ENCODE measurements at places on chromosomes 2 and 18.

DNA sequence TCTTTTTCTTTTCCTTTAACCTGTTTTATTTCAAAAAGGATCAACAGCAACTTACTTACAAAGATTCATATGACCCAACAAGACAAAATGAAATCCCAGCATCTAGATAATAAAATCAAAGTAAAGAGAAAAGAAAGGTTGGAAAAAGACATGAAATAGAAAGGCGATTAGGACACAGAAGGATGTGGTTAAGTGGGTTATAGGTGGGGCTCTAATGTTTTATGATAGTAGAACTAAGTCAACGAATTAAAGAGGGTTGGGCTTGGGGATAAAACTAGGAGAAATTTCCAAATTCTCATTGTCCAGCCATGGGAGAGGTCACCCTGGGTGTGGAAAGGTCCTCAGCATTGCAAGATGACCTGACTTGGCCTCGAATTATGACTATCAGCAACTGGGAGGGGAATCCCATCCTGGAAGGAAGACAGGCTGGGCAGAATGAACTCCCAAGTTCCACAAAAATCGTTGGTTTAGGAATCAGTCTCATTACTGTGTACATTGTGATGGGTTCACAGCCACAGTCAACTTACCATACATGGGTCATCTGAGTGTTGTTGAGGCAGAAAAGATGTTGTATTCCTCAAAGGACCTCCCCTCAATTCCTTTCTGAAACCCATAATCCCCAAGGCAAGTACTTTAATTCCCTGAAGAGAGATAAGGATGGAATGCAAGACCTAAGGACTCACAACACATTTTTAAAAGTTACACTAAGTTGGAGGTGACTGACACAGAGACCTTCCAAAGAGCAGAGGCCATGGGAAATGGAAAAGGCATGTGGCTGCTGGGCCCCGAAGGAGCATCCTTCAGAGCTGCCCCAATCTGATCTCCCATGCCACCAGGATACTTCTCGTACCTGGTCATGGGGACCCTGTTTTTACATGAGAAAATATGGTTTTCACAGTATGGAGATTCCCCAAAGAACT lies 167.6 kb downstream of the UXS1 start:
- no peak for DNase-seq

DNA sequence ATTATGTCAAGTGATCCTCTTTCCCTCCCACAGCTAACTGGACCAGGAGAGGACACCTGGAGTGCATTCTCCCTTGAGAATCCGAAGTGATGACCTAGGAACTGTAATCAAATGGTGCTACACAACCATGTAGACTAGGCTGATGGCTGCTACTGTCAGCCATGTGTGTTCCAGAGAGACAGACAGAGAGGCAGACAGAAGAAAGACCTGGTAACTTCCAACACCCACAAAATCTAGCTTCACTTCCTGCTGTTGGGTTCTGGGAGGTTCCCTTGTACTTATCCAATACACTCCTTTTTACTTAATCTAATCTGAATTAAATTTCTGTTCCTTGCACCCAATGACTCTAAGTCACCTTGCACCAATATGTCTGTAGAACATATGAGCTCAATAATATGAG lies 72.3 kb downstream of the AAK1 start:
- DNase-seq: no peak

GRCh38 chr2:39530411-39530866 lies 93.4 kb upstream of the MAP4K3 start:
- DNase-seq: no peak

GRCh38 chr2:73870084-73870483 lies 22.7 kb upstream of the ACTG2 start:
- DNase-seq: no peak

GRCh38 chr2:210170196-210170445 lies 1.1 kb downstream of the KANSL1L start:
- no peak for DNase-seq

- no peak for DNase-seq
Observed at GRCh38 chr2:212097001-212097400, 441.6 kb downstream of the ERBB4 start.

GRCh38 chr18:44781886-44782285 lies 101.2 kb downstream of the SETBP1 start:
- no peak for DNase-seq

- no peak for DNase-seq
Observed at GRCh38 chr18:10973567-10974203, 175.7 kb downstream of the PIEZO2 start.

- peak; percentile 15 for DNase-seq
Observed at GRCh38 chr2:208584378-208584985, 177.9 kb downstream of the PTH2R start.

DNA sequence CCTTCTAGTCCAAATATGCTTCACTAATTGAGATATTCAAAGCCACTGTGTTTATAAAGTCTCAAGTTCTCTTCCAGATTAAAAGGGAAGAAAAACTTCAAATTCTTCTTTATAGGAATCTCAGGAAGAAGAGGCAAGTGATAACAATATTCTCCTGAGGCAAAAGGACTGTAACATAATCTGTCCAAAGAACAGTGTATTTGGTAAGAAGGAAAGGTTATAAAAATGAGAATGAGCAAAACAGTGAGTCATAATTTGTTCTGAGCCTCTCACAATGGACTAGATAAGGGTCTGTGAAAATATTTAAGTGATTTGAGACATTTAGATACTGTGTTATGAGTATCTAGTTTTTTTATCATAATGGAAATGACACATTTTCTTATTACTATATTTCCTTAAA lies 44.3 kb downstream of the SNRPD1 start:
- DNase-seq: no peak

DNA sequence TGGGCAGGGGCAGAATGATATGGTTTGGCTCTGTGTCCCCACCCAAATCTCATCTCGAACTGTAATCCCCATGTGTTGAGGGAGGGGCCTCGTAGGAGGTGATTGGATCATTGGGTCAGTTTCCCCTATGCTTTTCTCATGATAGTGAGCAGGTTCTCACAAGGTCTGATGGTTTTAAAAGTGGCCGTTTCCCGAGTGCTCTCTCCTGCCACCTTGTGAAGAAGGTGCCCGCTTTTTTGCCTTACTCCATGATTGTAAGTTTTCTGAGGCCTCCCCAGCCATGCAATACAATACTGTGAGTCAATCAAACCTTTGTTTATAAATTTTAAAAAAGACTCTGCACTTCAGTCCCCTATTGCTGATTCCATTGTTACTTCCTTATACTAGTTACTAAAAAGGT lies 82.9 kb upstream of the CDKL4 start:
- DNase-seq: no peak

DNA sequence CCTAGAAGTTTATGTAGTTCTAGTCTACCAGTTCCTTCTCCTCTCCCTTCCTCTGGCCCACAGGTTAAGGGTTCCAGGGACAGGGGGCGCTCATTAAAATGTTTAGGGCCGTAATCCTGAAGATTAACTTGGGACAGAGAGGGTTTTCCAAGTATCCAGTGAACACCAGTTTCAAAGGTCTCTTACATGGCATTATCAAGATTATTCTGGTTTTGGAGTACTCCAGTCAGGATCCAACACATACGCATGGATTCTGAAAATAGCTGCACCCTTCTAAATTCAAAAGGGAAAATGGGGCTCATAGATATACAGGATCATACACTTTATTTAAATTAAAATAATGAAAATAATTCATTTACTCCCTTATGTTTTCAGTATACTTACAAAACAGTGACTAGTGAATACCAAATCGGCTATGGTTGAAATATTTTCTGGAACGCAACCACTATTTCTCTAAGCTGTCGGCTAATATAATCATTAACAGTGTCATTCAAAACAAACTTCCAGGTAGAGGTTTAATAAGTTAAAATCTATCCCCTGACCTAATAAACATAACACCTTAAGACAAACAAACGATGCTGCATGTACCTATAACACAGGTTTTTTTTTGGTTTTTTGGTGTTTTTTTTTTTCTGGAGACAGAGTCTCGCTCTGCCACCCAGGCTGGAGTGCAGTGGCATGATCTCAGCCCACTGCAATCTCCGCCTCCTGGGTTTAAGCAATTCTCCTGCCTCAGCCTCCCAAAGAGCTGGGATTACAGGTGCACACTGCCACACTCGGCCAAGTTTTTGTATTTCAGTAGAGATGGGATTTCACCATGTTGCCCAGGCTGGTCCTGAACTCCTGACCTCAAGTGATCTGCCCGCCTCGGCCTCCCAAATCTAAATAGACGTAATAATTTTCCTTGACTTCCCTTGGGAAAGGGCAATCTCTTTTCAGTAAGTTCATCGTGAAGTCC lies 44.7 kb downstream of the MGAT4A start:
- DNase-seq: no peak

DNA sequence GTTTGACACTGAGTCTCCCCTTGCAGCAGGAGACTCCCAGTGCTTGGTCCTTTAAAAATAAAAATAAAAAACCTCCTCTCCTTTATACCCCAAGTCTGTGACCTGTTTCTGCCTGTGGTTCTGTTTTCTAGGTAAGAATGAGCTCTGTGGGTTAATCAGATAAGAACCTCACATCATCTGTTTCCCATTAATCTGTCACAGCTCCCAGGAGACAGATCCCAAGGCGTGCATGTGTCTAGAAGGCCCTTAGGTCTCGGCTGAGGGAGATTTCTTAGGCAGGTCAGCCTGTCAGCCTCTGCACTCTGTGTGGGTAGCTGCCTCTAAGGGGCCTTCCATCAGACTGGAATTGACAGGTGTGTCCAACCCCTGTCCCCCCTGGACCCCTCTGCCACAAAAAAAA lies 80.7 kb downstream of the FHOD3 start:
- peak; percentile 97 for DNase-seq

GRCh38 chr2:86364894-86365293 lies 27.5 kb upstream of the REEP1 start:
- no peak for DNase-seq

- no peak for DNase-seq
Observed at GRCh38 chr2:135144343-135144742, 92.3 kb downstream of the RAB3GAP1 start.

DNA sequence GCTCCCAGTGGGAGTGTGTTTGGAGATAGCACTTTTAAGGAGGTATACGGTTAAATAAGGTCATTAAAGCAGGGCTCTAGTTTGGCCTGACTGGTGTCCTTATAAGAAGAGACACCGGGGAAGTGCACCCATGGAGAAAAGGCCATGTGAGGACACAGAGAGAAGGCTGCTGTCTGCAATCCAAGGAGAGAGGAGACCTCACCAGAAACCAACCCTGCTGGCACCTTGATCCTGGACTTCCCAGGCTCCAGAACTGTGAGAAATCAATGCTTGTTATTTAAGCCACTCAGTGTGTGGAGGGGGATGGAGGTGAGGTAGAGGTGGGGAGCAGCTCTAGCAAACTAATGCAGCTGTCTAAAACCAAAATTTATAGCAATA lies 62.0 kb downstream of the RPL31 start:
- DNase-seq: no peak

DNA sequence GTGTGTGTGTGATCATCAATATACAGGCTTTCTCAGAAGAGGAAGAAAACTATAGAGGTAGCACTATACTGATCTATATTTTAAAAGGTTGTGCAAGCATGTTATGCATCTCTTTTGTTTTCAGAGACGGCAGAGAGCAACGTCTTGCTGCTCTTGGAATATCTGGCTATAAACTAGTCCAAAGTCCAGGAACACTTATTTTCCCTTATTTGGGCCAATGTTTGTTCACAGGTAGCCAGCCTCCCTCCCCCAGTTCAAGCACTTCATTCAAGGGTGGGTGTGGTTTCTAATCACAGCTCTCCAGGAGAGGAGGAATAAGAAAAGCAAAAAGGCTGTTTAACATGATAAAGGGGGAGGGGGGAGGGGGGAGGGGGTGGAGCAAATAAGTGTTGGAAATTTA lies 4.2 kb downstream of the FZD5 start:
- DNase-seq: no peak

- no peak for DNase-seq
Observed at GRCh38 chr2:98391581-98392270, 45.5 kb downstream of the CNGA3 start.

DNA sequence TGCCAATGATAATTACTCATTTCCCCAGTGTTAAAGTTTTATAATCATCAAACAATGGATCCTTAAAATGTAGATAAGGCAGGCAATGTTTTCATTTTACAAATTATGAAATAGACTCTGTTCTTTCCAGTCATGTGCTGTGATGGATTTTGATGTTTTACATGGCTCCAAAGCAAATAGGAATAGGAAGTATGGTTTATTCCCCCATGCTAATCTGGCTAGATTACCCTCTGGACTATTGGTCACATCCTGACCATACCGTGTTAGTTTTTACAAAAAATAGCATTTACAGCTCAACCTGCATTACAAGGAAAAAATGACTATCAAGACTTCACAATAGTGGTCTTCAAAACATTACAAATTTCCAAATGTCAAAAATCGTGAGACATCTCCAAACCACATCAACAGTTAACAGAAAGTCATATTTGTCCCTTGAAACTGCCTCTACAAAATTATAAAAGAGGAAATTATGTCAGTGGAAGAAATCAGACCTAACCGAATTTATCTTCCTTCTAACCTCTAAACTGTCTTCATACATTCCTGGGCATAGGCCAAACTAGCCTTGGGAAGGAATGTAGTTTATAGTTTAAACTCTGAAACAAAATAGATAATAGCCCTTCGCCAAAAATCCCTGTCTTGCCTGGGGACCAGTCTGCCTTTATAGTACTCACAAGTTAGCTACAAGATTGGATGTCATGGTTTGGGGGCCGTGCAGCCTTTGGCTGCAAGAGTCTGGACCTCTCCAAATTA lies 1941.2 kb upstream of the CELF4 start:
- no peak for DNase-seq

GRCh38 chr2:206064077-206064476 lies 21.9 kb downstream of the INO80D start:
- no peak for DNase-seq

DNA sequence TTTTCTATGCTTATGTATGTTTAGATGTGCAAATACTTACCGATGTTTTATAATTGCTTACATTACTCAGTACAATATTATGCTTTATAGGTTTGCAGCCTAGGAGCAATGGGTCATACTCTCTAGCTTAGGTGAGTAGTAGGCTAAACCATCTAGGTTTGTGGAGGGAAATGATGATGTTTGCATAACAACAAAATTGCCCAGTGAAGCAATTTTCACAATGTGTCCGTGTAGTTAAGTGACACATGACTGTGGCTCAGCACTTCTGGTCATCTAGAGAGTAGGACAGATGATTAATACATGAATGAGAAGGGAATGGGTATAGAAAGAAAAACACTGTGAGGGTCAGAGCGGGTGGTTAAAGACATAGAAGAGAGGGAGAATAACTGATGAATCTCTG lies 2116.2 kb upstream of the PIK3C3 start:
- no peak for DNase-seq

- DNase-seq: no peak
Observed at GRCh38 chr18:40415176-40415791, 1539.8 kb upstream of the PIK3C3 start.

GRCh38 chr2:159078443-159078842 lies 110.0 kb downstream of the TANC1 start:
- DNase-seq: peak; percentile 59

GRCh38 chr18:78798402-78799175 lies 181.0 kb upstream of the SALL3 start:
- no peak for DNase-seq

GRCh38 chr18:70195852-70196434 lies 9.5 kb downstream of the RTTN start:
- peak; percentile 29 for DNase-seq
